ENCODE measurements at places on chromosomes 1 and 21. TPM values are rescaled to one million over a fixed set of nuclear protein-coding genes. Genes with fewer than 3 reads are reported as not detected.

- no peak for DNase-seq
These were observed at the start of gene ADAMTS1 for GRCh38 chr21:26845066-26845758. Gene ADAMTS1, minus strand, starts transcription at chr21:26845409. Its CDS starts 455 bp downstream, at chr21:26844954.

DNA sequence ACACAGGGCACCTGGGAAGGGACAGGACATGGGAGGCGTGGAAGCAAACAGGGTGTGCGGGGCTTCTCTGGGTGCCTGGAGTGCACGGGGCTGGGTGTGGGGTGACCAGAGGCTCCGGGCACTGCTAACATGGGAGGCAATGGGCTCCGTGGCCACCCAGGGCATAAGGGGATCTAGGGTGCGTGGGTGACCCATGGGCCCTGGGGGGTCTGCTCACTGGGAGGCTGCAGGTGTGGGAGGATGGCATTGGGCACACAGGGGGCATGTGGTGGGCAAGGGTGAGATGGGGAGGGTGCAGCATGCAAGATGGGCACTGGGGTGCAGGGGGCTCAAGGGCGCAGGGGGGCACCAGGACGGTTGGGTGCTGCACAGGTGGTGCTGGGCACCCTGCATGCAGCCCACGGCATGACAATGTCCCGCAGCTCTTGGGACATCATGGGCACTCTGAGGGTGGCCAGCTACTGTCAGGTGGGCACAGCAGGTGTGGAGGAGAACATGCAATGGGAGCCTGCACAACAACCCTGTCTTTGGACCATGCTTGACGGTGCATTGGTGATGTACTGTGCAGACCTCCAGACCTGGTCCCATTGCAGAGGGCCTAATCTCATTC lies 15.1 kb downstream of the TRIM11 start:
- DNase-seq, result no peak

GRCh38 chr1:83499998-83500397 lies 498.9 kb downstream of the TTLL7 start:
- DNase-seq, result no peak

DNA sequence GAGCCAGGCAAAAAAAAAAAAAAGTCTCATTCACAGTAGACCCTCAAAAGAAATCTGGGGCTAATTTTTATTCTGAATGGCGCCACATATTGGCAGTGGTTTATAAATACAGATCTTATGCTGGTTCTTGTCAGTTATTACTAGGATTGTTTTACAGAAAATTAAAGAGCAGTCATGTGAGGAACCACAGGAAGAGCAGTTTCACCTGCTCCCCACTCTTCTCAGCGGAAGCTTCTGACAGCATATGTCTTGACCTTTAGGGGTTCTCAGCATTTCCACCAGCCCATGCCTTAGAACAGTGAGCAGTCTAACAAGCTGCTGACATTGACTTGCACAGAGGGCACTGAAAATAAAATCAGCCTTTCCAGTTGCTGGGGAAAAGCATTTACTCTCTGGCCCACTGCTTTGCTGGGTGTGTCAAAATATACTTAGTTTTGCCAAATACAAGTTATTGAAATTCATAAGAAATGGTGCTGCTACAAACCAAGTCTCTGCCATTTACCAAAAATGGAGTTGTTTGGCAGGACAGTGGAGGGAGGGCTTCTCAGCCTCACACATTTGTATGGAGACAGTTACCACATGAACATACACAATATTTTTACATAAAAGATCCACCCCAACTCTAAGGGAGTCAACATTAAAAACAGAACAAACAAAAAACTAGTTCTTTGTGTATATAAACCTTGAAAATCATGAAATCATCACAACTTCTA lies 144.2 kb downstream of the SYT2 start:
- no peak for DNase-seq

DNA sequence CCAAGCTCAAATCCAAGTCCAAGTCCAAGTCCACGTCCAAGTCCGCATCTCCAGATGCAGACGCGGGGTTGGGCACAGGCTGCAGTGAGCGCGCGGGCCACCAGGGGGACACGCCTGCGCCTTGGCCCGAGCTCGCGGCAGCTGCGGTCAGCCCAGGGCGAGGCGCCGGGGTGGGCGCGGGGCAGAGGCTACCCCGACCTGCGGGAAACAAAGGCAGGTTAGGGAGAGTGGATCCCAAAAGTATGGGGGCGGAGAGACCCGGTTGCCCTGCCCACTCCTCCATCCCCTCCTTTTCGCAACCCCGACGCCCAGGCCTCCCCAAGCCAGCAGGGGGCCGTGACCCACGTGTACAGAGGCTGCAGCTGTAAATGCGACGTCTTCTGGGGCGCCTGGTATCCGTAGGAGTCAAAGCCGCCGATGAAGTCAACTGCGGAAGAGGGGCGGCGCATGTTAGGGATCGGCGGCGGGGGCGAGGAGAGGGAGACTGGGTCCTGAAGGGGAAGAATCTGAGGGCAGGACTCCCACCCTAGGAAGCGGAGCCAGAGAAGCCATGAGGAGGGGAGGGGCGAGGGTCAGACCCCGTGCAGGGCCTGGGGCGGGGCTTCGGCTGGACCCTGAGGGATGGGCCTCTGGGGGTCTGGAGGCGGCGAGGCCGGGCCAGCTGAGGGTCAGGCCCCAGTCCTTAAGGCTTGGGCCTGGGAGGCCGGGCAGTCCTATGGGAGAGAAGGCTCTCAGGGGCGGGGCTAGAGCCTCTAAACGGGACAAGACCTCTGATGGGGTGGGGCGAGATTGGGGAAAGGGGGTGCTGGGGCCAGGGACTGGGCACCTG lies 58.0 kb downstream of the NKAIN1 start:
- DNase-seq, result no peak

- no peak for DNase-seq
These were observed 14.6 kb upstream of the PTGFRN start for GRCh38 chr1:116895073-116895472.

DNA sequence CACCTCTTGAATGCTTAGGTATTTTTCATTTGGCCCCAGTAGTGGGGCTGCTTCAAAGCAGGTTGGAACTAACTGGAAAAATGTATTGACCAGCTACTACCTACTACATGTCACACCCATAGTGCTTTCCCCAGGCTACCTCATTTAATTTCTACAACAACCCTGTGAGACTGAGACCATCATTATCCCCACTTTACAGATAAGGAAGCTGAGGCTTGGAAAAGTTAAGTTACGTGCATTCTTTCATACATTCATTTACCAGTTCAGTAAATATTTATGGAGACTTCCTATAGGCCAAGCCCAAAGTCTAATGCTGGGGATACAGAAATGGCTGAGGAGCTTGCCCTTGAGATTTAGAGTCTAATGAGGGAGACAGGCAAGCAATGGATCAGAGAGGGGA lies 14.5 kb upstream of the PADI3 start:
- DNase-seq, result no peak

- no peak for DNase-seq
These were observed 150.3 kb upstream of the VANGL1 start for GRCh38 chr1:115491298-115492018.

DNA sequence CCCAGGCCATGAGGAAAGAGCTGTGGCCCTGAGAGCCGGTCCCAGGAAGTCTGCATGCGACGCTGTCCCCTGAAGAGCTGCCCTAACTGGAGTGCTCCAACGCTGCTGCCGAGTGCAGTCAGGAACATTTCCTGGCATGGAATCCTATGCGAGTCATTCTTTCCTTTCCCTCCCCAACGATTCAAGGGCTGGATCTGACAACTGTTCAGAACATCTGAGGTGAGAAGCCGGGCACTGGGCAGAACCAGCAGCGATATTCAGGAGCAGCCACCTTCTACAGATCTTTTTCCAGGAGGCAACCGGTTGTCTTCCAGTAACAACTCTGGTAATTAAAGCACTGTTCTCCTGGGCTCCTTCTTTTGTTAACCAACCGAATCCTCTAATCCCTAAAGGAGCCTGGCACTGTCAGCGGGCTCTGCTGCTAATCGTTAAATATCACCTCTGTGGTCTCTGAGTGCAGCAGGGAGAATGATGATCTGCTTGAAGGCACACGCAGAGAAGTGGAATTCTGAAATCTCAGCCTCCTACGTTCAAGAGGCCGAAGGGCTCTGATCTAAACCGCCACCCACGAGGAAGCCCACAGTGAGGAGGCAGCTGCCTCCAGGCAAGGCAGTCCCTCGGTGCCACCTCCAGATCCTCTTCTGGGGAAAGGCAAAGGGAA lies 55.8 kb downstream of the SLC45A1 start:
- DNase-seq, result no peak

DNA sequence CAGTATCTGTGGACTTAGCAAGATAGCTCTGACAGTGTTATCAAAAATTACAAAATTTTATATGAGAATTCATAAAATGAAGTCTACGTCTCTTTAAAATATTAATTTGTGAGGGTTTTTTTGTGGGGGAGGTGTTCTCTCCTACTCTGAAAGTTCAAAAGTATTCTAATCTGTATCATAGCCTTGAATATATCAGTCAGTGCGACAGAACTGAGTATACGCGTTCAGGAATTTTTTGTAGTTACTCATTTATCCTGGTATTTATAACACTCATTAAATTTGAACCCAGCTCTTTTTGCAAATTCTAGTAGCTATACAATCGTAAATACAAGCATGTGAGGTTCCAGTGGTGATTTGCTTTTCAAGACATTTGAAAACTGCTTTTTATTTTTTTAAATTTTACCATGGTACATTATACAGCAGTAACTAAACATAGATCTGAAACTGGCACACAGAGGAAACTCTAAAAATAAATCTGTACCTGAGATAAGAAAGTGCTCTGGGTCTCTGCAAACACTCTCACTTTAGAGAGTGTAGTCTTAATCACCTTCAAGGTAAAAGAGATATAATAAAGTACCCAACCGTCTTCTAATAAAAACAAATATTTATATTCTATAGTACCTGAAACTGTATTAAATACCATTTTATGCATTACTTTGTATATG lies 178.4 kb upstream of the ADAMTS5 start:
- no peak for DNase-seq

- no peak for DNase-seq
These were observed 149.3 kb downstream of the NR5A2 start for GRCh38 chr1:200176798-200177197.

DNA sequence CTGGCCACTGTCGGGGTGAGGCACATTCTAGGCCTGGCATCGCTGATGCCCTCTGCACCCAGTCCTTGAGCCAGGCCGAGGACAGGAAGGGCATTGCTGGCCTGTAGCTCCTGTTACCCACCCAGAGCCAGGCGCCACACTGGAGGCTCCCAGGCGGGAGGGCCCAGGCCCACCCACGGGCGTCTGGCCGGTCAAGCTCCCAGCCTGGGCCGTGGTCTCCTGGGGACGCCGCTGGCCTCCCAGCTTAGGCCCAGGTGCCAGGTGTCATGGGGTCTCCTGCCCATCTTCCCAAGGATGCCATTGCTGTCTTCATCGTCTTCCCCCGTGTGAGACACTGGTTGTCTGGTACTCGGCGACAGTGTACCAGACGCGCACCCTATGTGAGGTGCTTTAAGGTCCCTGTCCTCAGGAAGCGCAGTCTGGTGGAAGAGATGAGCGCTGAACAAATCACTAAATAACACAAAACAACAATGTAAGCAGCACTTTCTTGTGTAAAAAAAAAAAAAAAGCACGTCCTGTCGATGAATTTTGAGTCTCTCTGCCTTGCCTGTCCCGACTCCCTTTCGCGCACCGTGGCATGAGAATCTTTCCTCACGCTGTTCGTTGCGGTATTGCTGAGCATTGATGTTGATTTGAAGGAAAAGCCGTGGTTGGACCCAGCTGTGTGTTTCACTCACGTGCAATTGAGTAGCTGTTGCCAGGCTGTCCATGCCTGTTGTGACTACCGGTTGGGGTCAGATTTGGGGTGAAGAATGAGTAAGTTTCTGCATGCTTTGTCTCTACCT lies 27.0 kb upstream of the TRAPPC10 start:
- DNase-seq, result no peak

AMY1B gene
- total RNA-seq, result not detected

CNIH4 gene
- 83.1 TPM for total RNA-seq

LCE1E gene
- total RNA-seq, result 0.51 TPM

COL8A2 gene
- 0.78 TPM for total RNA-seq

LCK gene
- 1.1 TPM for total RNA-seq

TMEM82 gene
- not detected for total RNA-seq

NLRP3 gene
- 0.04 TPM for total RNA-seq

NOC2L gene
- 112 TPM for total RNA-seq

DEGS1 gene
- 107 TPM for total RNA-seq

CYP4X1 gene
- total RNA-seq, result not detected

TAS1R1 gene
- total RNA-seq, result not detected

RNASEL gene
- 3.2 TPM for total RNA-seq

OLIG2 gene
- total RNA-seq, result not detected

KCNE1 gene
- total RNA-seq, result 0.11 TPM

TCHH gene
- 0.10 TPM for total RNA-seq
